B cell (primary cell): ENCODE measurements at places on chromosomes 5 and 9. TPM values are rescaled to one million over a fixed set of nuclear protein-coding genes. Genes with fewer than 3 reads are reported as not detected.

The USP20 gene
- 49.5 and 52.2 TPM in 2 replicates for total RNA-seq

GRCh38 chr5:149128023-149128875 lies 13.0 kb upstream of the ABLIM3 start:
- no peak for DNase-seq

The CD72 gene
- total RNA-seq, result 94.6 and 110 TPM in 2 replicates

GRCh38 chr9:96131825-96132224 lies 170.2 kb downstream of the HSD17B3 start:
- DNase-seq, result no peak

The BSPRY gene
- total RNA-seq, result 0.58 and 0.59 TPM in 2 replicates

The CARD19 gene
- 27.6 and 31.9 TPM in 2 replicates for total RNA-seq

DNA sequence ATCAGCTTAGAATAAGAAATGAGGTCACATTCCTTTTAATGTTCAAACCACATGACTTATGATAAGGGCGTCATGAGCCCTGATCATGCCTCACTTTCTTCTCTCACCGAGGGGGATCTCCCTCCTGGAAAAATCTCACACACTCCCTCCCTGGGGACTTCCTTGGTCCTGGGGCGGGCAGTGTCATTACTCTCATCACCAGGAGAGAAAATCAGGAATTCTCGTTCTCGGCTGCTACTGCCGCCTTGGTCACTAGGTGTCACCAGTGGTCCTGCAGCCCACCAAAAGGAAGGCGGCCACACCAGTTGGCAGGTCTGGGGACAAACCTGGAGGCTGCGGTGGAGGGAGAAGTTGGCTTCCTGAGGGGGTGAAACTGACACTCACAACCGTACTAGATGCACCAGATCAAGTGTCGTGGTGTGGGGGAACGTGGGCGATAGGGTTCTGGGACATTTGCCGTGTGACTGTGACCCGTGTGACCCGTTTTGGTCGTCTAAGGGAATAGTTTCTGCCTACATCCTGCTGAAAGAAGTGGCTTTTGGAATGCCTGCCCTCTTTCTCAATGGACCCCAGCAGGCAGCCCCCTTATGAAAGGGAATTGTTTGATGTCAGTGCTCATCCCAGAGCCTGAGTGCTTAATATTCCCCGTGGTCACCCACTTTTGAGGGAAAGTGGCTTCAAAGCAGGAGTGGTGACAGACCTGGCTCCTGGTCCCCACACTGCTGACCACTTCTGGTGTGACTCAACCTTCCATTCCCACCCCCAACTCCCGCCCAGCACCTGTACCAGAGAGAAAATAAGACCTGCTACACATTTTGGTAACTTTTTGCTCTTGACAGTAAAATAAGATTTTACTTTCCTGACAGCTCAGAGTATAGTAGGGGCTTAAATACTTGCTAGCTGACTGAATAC lies 63.2 kb downstream of the ACER2 start:
- peak; percentile 61 for DNase-seq

GRCh38 chr5:179806250-179807048 lies at the start of gene MGAT4B:
TSS of gene MGAT4B (minus strand) at chr5:179806866. CDS start at chr5:179806583, 283 bp downstream.
- peak; percentile 83 for DNase-seq

DNA sequence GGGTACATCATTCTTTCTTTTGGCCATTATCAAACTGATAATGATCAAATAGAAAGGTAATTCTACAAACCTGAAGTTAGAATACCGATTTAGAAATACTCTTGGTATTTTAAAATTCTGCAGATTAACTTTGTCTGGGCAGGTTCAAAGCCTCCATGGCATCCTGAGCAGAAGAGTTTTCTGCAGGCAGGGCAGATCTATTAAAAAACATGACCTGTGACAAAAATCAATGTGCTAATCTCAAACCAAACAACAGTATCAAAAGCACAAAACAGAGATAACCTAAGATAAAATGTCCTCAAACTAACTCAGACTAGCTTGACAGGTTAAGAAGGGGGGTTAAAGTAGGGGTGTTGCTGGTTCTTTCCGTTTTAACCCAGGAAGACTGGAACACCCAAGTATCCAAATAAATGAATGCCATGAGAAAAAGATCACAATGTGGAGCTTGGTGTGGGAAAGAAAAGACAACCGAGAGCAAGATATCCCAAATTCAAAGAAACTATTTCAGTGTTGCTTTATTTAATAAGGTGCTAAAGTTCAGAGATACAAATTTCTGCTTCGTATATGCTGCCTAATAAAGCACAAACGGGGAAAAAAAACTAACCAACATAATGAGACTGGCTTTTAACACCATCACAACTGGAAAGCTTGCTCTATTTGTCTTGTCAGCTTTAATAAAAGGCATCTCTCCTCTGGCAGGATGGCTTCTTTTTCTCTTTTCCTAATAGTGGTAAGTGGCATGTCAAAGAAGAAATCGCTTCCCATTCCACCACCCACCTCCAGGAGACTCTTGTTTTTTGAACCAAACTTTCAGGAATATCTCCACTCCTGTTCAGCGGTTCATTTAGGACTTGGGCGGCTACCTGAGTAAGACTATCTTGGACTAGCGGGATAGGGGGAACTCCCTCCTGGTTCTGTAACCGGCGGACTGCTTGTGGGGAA lies 2.3 kb downstream of the EFNA5 start:
- no peak for DNase-seq

- DNase-seq, result no peak
Measured at GRCh38 chr9:128123451-128124080, 4.0 kb downstream of the PTGES2 start.

DNA sequence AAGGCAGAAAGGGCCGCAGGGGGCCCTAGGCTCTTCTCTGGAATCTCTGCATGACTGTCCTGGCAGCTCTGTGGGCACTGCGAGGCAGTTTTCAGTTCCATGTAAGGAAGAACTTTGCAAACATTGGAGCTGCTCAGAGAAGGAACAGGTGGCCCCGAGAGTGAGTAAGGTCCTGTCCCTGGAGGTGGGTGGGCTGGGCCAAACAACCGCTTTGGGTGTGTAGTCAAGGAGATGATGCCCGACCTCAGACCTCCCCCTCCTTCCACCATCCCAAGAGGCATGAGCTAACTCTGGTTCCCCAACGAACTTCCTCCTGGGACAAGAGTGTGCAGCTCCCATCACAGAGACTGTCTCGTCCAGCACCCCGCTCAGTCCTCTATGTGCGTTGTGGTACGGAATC lies 20.5 kb downstream of the CSF1R start:
- DNase-seq, result no peak

GRCh38 chr5:37738865-37739488 lies 100.9 kb downstream of the GDNF start:
- no peak for DNase-seq

DNA sequence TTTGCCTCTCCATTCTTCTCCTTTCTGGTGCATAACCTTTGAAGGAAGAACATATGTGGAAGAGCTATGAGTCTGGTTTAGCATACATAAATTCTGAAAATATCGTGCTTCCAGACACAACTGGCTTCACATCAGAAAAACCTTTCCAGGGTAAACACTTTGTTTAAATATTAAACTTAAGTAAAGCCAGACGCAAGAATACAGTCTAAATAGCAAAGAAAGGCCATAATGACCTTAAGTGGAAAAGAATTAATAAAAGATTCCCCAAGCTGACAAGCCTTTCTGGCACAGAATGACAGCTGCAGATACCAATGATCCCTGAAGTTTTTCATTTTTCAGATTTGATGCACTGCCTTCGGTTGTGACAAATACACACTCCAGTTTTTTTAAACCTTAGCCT lies 13.5 kb upstream of the TSSK1B start:
- DNase-seq, result no peak

GRCh38 chr5:57751710-57752109 lies 269.1 kb upstream of the ACTBL2 start:
- no peak for DNase-seq

GRCh38 chr5:31908396-31908795 lies 265.7 kb downstream of the GOLPH3 start:
- DNase-seq, result no peak

The TMEFF1 gene
- total RNA-seq, result not detected in 2 replicates

DNA sequence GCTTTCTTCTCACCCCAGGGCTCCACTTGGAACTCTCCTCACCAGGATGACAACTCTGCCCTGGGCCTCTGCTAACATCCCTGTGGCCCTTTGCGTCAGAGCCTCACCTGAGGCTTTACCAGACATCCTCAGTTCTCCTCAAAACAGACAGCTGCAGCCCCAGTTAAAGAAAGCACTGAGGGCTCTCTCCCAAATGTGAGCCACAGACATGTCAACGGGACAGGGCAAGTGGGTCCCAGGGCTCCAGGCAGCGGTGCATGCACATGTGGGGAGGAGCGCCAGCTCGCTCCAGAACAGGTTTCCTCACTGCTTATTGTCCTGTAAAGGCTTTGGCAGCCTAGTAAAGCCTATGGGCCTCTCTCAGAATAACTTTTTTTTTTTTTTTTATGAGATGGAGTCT lies 37.3 kb downstream of the IPPK start:
- DNase-seq, result no peak

- no peak for DNase-seq
Measured at GRCh38 chr9:118162716-118163115, 458.5 kb downstream of the TLR4 start.

The CRHBP gene
- total RNA-seq, result 0.62 and 1.1 TPM in 2 replicates

DNA sequence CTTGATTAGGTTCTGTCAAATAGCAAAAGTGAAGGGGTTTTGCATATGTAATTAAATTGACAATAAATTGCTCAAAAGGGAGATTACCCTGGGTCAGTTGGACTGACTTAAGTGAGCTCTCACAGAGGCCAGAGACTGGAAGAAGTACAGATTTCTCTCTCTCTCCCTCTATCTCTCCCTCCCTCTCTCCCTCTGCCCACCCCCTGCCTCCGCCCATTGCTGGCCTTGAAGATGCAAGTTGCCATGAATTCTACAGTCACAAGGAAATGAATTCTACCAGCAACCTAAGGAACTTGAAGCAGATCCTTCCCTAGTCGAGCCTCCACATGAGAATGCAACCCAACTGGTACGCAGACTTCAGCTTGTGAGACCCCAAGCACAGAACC lies 119.2 kb downstream of the LPAR1 start:
- DNase-seq, result no peak

DNA sequence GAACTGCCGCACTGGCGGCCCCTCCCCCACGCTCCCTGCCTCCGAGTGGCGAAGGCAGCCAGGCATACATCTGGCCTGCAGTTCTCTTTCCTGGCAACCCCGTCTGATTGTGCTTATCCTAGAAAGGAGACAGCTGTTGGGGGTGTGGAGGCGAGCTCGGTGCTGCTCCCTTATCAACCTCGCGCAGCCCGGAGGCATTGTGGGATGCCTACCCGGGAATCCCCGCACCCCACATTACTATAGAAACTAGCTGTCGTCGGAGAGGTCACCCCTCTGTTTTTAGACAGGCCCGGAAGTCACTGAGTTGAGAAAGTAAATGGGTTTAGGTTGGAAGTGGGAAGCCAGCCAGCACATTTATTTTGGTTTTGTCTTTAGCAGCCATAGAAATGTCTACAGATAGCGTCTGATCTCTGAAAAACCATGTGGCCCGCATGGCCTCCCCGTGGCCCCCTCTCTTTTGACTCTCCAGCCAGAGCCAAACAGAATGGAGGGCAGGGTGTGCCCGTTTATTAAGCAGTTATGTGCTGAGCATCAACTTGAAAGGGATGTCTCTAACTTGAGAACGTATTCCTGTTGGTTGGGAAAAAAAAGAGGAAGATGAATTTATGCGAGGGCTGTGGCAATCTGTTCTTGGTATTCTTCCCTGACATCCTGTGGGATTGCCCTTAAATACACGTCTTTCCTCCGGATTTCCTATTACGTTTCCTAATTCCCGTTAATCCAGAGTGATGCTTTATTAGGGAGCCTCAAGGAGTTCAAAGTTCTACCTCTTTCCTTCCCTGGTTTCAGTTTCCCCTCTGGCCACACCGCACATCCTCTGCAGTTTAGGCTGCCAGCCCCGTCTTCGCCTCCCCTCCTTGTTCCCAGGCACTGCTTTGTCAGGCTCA lies 3.9 kb downstream of the STC2 start:
- DNase-seq, result no peak

The CTNNAL1 gene
- 1.5 and 2.3 TPM in 2 replicates for total RNA-seq
